ENCODE measurements at places on chromosomes 1 and 21.

- DNase-seq = no peak
Observed at GRCh38 chr1:184298440-184299405, 88.1 kb upstream of the C1orf21 start.

DNA sequence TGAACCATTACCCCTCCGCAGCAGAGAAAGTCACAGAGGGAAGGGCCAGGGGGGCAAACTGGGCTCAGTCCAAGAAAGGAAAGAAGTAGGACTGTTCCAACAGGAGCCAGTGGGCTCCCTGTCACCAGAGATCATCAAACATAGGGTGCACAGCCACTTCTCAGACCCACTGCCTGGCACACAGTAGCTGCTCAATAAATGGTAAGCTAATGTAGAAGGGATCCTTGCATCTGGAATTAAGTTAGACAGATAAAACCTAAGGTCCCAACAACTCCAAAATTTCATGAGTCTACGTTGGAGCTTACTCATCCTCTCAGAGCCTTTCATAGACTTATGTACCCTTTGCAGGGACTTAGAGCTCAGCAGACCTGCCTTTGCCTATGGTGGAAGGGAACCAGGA, 3.5 kb downstream of the BLACAT1 start:
- no peak for DNase-seq

DNA sequence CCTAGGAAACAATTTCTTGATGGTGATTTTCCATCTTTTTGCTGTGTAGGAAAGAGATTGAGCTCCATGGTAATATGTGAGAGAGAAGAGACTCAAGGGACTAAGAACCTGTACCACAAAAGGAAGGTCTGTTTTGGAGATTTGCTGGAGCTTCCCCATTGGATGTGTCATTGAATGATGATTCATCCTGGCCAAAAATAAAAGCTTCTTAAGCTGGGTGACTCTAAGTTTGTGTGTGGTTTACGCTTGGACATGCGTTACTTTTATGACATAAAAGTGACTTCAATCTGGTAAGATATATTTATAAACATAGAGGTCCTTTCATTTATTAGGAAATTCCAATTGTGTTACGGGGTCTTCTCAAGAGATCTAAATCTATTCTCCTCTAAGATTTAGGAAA, 17.4 kb upstream of the IL19 start:
- no peak for DNase-seq

GRCh38 chr1:156233426-156234127, 8.4 kb upstream of the BGLAP start:
- DNase-seq = no peak

- DNase-seq = no peak
Observed at GRCh38 chr1:172935062-172935592, 115.6 kb downstream of the TNFSF18 start.

GRCh38 chr1:170537798-170538503, 6.0 kb downstream of the GORAB start:
- DNase-seq = no peak
